ENCODE measurements at places on chromosomes 2 and 18. TPM values are rescaled to one million over a fixed set of nuclear protein-coding genes. Genes with fewer than 3 reads are reported as not detected.

- no peak for DNase-seq
Measured at GRCh38 chr2:143548032-143548431, 418.8 kb downstream of the ARHGAP15 start.

DNA sequence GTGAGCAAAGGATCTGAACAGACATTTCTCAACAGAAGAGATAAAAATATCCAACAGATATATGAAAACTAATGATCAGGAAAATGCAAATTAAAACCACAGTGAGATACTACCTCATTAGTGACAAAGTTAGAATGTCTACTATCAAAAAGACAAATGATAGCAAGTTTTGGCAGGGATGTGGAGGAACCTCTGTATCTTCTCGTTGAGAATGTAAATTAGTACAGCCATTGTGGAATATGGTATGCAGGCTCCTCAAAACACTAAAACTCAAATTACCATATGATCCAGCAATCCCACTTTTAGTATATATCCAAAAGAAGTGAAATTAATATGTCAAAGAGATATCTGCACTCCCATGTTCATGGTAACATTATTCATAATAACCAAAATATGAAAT, 427.1 kb downstream of the LRRTM4 start:
- no peak for DNase-seq

GRCh38 chr2:118003396-118003824, 10.5 kb downstream of the CCDC93 start:
- DNase-seq, result peak; percentile 47

DNA sequence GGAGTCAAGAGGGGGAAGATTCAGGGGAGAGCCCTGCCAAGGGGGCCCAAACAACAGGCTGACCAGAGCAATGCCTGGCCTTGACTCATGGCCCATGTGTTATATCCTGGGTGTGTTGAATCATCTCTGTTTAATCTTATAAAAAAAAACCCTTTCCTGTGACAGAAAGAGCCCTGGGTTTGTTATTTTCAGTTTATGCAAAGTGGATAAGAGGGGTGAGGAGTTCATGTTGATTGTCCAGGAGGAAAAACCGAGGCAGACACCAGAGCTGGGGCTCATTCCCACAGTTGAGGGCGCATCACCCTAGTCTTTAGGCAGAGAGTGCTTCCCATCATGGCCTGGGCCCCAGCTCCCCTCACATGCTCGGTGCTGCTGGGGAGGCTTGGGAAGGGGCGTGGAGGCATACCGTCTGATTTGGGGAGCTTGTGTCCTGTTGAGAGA, 30.9 kb upstream of the IL37 start:
- no peak for DNase-seq

DNA sequence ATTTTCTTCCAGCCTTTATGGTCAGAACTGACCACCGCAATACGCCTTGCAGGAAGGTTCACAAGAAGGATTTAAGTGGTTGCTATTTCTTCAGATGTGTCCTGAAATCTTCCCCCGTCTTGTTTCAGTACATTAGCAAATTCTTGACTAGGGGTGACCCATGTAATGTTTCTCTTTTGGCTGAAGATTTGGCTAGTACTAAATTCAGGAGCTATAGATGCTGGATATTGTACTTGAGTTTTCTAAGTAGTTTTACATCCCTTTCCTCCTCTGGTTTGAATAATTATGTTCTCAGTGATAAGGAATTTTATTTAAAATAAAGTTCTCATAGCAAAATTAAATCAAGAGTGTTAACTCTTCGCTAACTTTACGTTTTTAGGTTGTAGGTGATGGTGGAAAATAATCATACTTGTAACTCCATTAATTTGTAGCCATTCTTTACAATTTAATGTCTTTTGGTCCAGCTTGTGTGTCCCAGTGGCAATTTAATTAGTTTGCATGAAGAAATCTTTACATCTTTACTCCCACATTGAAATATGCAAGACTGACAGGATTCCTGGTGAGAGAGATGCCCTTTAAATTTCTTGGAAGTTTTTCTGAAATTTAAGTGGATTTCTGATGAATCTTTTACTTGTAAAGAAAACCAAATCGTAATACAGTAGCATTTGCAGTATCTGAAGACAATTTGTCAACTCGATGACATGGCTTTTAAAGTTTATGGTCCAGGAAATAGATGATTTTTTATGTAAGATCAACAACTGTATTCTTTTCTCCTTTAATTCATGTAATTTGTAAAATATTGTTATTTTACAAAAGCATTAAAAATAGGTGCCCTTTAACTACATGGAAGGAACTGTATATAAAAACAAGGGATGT, 2.8 kb downstream of the PHLPP1 start:
- DNase-seq, result no peak

Gene LHCGR
- total RNA-seq, result 1.3 TPM

Gene IL1B
- total RNA-seq, result not detected

Gene PDE1A
- total RNA-seq, result 75.7 TPM

Gene IL1RL2
- total RNA-seq, result 2.2 TPM

Gene ATL2
- 126 TPM for total RNA-seq

Gene SKOR2
- total RNA-seq, result not detected

Gene ALPP
- total RNA-seq, result not detected
